ENCODE measurements at places on chromosomes 3 and 15.

DNA sequence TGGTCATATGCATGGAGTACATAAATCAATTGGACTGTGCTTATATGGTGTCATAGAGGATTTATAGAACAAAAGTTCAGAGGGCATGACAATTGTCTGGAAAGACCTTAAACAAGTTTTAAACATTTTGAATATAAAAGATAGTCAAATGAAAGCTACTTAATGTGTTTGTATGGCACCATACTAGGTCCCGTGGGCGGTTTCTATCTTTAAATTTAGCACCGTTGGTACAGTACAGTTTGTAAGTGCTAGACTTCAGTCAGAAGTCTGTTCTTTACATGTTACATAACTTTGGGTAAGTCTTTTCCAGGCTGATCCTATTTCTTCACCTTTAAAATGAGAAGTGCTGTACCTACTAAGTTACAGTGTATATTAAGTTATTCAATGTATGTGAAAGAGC lies 373.4 kb upstream of the ARL6 start:
- DNase-seq: no peak

DNA sequence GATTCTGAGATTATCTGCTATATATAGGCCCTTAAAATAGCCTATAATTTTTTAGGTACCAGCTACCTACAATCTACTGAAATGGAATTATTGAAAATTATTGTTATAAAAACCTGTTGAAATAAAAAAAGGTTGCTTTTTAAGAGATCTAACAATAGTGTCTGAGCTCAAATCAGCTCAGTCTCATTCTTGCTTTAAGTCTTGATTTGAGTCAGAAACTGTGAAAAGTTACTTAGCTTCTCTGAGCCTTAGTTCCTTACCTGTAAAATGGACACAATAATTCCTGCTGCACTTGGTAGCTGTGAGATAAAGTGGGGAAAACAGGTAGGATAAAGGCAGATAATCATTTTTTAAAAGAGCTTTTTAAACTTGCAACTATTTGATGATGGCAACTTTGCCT lies 118.8 kb upstream of the UBE2E2 start:
- no peak for DNase-seq

GRCh38 chr3:119547227-119547626 lies 12.2 kb downstream of the CD80 start:
- no peak for DNase-seq

- DNase-seq: no peak
These were observed 28.5 kb upstream of the STT3B start for GRCh38 chr3:31504230-31504629.

- no peak for DNase-seq
These were observed 52.8 kb downstream of the PLXNA1 start for GRCh38 chr3:127035677-127036076.

DNA sequence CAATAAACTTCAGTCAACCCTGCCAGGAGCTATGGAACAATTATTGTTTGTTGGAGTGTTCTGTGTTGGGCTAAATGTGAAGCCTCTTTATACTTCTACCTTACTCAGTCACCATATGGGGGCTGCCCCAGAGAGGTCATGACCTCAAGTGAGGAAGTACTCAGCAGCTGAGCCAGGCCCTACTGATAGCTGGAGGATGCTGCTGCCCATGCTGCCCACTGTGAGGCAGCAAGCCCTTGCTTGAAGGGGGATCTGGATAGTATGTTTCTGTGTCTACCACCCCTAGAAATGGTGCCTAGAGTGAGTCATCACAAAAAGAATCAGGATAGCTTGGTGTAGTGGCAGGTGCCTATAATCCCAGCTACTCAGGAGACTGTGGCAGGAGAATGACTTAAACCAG lies 4.5 kb upstream of the RPL24 start:
- no peak for DNase-seq

DNA sequence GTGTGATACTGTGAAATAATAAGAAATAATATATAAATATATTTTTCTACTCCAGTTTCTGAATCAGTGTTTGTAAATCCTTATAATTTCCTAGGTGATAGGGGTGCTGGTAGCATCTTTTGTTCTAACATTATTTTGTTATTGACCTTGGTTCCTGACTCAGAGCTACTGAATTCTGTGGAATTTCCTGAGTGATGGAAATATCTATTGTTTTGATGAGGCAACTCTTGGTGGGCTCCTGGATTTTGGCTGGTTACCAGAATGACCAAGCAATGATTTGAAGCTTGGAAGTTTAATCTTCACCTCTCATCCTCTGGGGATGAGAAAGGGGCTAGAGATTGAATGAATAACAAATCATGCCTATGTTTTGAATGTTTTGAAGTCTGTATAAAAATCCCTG lies 377.3 kb downstream of the LPP start:
- no peak for DNase-seq

DNA sequence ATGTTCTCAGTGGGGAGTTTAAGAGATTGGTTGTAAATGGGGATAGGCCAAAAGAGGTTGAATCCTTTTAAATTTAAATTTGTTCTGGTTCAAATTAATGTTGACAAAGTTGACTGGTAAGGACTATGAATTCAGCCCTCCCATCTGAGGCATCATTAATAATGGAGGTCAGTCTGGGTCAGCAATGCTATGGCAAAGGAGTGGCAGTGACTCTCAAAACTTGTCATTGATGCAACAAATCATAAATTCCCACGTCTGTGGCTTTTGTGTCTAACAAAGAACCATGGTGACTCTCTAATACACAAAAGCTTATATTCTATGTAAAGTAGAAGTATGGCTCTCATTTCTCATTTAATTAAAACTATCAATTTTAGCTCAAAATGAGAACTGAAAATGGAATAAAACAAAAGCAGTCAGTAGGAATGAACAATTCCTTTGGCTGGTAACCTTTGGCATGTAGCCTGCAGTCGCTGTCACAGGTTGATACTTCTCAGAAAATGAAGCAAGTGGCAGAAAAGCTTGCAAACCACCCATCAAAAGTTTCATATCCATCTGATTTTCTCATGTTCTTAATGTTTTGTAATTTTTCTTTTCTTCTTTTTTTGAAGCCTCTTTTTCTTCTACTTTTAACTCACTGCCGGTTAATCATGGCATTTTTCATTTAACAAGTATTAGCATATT lies 12.2 kb upstream of the ZBED2 start:
- no peak for DNase-seq

DNA sequence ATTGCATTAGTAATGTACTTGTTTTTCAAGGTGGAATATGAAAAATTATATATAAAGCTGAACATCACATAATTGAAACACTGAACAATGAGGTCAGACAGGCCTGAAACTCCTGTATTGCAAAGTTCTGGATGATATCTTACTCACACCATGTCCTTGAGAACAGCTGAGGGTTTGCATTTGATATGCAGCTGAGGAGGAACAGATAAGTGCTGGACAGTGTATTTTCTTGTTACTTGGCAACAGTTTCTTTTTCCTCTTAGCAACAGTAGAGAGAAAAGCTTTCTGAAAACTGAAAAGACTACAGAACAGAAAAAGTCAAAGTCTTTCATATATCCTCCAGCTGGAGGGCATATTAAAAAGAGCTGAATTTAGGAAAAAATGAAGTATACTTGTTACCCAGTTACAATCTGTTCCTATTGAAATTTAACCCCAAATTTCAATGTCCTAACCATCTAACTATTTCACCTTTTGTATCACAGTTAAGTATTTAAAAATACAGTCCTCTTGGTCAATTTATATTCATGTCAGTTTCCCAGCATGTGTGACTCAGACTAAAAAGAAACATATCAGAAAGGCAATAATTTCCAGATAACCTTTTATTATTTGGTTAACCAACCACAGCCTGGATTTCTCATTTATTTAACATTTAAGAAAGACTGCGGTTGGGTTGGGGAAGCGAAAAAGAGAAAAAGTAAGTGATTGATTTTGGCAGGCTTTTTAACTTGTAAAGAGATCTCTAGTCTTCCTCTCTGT lies 733.0 kb upstream of the DPPA4 start:
- DNase-seq: no peak

DNA sequence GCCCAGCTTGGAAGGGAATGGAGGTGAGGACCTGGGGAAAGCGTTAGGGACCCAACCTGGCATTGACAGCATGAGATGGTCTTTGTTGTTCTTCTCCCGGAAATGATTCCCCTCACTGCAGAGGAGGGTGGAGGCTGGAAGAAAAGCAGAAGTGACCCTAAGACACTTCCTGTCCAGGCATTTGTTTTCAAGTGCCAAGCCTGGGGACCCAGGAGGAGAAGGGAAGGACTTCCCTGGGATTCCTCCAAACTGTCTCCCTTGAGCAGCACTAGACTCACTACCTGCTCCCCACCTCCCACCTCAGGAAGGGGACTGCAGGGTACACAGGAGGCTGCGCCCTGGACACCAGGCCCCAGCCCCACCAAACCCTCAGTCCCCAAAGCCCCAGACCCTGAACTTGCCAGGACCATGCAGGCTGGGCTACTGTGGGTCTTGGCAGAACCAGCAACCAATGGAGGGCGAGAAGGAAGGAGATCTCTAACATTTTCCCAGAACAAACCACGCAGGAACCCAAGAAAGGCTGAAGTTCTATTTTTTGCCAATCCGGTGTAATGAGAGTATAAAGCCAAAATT lies 9.8 kb upstream of the VIPR1 start:
- DNase-seq: no peak

DNA sequence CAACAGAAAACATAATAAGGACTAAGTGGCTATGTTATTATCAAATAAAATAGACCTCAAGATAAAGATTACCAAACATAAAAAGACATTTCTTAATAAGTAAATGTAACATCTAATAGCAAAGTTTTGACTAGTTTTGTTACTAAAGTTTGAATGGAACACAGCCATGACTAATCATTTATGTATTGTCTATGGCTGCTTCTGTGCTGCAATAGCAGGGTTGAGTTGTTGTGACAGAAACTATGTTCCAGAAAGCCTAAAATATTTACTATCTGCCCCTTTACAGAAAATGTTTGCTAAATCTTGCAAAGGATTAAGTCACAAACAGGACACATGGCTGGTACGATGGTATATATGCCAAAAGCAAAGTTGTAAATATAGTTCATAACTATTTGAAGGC lies 37.9 kb upstream of the MYH15 start:
- no peak for DNase-seq

- no peak for DNase-seq
These were observed 1.8 kb upstream of the GSK3B start for GRCh38 chr3:120095979-120096426.

DNA sequence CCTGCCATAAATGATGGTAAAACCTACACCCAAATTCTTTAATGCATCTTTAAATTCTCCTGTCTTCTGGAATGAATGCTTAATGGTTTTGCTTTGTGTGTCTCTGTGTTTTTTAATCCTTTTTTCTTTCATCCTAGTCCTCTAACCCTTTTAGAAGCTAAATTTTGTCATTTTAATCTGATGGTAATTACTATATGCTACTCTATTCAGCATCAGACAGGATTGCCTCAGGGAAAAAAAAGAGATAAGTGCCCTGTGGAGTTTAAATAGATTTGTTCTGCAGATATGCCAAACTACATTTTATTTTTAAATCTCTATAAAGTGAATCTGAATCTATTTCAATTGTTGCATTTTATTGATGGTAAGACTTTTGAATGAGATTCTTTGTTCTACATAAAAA lies 966.8 kb downstream of the NSUN3 start:
- no peak for DNase-seq

DNA sequence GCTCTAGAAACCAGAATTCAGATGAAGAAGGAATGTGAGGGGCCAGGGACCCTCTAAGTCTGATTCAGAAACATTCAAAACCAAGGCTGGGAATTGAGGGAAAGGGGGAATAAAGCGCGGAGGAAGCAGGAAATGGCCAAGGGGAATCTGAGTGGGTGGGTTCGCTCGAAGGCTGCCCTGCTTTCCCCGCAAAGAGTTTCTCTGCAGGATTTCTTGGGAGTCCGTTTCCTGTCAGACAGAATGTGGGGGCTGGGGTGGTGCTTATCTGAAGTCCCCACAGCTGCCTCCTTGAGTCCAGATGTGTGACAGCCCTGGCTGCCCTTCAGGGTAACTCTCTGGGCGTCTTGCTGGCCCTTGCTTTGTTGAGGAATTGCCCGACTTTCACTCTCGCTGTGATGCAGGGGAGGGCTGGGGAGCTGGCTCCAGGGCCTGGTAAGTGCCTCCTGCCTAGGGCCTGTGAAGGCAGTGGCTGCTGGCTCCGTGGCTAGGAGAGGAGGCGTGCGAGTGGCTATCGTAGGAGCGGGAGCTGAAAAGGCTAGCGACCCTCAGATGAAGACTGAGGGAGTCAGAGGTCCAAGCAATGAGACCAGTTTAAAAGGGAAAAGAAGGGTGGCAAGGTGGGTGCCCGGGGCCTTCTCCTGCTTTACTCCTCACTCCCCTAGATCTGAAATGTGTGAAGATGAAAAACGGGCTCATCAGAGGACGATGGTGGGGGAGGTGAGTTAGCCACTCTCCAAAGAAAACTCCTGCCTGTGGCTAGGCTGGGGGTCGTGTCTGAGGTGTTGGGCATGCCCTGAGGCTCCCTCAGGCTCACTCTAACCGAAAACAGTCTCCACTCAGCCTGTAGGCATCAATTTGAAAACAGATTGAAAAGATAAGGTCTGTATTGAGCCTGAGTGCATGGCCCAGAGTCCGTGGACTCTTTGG lies 143.9 kb upstream of the UMPS start:
- no peak for DNase-seq

DNA sequence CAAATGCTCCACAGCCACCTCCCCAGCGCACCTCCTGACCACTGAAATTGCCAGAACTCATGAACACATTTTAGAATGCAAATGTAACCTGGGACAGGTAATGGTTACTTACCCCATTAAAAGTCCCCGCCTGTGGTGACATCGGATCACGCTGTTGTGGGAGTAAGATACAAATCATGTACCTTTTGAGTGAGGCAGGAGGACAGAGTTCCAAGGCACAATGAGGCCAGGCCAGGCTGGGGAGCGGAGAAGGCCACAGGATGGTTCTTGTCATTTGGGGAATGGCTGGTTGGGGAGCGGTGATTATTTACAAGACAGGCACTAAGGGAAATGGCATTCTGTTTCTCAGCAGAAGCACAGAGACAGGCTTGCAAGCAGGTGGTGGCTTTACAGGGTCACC lies 490.0 kb downstream of the EDEM1 start:
- no peak for DNase-seq

DNA sequence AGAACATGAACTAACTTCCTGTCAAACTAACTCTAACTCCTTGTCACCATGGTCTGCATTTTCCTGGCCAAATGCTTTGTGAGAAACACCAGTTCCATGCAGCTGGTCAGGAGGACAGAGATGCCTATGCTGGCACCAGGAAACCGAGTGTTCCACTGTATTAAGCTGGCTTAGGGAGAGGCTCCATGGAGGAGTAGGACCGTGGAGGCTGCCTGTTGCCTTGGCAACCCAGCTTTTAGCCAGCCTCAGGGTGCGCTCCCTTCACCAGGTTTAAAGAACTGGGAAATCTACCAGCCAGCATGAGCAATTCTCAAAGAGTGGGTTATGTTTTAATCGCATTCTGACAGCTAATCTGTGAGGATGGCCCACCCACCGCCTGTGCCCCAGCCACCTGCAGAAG lies 394.1 kb downstream of the OCA2 start:
- no peak for DNase-seq

GRCh38 chr3:196533260-196533681 lies 18.1 kb upstream of the SMCO1 start:
- DNase-seq: no peak

DNA sequence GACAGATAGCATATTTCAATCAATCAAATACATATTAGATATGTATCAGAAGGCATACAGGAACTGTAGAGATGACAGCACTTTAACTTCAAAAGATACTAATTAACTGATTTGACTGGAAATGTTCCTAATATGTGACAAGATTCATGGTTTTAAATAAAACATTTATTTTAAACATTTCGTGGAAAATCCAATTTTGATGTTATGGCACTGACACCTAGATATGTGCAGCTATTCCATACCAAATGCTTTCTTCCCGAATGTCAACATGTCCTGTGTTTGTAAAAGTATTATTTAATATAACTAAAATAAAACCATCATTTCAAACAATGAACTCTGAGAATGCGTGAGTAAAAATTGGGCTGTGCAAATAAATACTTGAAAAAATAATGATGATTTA lies 1209.3 kb downstream of the NSUN3 start:
- DNase-seq: no peak

Data from NCI-H1436 (cell line).